C1 segment of cervical spinal cord (tissue), 14 donors: ENCODE measurements at places on chromosomes 5 and 9.

GRCh38 chr9:35748858-35749514 lies at the start of the genes GBA2 and RGP1:
Gene GBA2, minus strand, starts transcription at chr9:35749228. Its CDS starts 524 bp downstream, at chr9:35748704.
Gene RGP1, plus strand, starts transcription at chr9:35749287. Its CDS starts 469 bp downstream, at chr9:35749756.
- peak; percentile 73 for DNase-seq

DNA sequence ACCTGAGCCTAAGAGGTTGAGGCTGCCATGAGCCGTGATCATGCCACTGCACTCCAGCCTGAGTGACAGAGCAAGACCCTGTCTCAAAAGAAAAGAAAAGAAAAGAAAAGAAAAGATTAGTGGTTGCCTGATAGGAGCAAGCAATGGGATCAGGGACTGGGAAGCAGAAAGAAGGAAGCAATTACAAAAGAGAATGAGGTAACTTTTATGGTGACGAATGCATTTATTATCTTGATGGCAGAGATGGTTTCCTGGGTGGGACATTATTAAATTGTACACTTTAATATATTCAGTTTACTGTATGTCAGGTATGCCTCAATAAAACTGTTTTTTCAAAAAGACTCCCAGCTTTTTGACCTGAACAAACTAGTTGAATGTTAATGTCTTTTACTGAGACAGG lies 7.5 kb upstream of the PFDN1 start:
- no peak for DNase-seq

DNA sequence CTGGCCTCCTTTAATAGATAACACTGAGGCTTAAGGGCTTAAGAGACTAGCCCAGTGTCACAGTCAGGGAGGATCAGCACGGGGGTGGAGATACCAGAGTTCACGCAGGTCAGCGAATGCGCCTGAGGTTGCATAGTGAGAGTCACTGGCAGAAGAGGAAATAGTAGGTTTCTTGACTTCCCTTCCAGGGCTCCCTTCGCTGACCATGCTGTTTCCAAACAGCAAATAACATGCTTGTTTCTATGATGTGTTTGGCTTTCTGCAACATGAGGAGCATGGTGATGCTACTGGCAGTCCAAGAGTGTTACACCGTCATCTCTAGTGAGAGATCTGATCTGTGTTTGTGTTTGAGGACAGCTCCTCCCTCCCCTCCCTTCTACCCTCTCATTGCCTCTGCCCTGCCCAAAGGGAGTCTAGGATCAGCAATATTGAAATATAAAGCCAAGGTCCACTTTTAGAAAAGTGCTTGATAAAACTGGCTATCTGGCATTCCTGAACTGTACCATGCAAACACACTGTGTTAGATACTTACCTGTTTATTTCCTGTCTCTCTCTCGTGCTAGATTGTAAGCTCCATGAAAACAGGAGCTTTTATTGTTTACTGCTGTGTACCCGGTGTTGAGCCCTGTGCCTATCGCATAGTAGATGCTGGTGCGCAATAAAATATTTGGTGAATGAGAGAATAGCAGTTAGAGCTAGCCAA lies 12.3 kb downstream of the TLE4 start:
- DNase-seq: no peak

DNA sequence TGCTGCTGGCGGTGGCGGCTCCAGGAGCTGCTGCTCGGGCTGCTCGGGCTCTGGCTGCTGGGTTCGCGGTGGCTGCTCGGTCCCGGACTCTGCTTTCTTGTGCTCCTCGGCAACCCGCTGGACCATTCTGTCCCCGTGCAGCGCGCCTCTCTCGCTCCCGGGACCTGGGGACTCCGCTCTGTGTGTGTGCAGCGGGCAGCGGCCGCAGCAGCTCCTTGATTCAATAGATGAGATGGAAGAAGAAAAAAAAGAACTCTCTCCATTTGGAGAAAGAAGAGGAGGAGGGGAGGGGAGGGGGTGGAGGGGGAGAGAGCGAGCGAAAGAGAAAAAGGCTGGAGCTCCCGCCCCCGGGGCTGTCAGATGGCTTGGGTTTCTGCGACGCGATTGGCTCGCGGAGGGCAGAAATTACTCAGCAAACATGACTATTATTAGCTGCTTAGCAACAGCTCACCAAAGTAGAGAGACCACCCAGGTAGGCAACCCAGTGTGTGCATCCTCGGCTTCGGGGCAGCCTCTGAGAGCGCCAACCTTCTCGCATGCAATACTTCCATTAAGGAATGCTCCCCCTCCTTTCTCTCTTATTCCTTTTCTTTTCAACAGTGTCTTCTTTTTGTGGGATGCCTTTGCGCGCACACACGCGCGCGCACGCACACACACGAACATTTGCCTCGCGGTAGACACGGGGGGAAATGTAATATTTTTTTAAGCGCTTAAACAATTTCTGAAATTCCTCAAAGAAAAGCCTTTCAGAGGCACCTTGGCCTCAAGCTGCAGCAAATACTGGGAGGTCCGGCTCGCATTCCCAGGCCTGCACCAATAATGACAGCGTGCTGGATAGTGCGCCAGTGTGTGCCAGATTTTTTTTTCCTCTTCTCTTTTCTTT lies 7.6 kb downstream of the PTCH1 start:
- DNase-seq: peak; percentile 86

GRCh38 chr5:54825005-54825404 lies 160.4 kb downstream of the ESM1 start:
- DNase-seq: no peak

DNA sequence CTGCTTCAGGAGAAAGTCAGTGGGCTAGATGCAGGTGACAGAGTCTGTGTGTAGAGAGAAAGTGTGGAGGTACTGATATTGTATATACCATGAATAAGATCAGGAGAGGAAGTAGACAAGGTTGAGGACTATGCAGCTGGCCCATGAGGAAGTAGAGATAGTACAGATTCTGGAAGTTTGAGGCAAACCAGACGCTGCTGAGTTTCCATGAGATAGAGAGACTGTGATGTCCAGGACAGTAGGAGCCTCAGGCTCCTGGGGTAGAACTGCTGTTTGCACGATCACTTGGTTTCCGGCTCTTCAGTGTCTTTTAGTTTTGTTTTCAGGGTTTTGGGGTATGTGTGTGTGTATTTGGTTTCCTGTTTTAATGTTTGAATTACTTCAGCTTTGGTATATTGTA lies 13.6 kb downstream of the OTULINL start:
- DNase-seq: no peak

GRCh38 chr9:13111778-13112177 lies 167.7 kb downstream of the MPDZ start:
- no peak for DNase-seq

- DNase-seq: no peak
Observed at GRCh38 chr9:107480386-107480789, 9.2 kb downstream of the KLF4 start.

DNA sequence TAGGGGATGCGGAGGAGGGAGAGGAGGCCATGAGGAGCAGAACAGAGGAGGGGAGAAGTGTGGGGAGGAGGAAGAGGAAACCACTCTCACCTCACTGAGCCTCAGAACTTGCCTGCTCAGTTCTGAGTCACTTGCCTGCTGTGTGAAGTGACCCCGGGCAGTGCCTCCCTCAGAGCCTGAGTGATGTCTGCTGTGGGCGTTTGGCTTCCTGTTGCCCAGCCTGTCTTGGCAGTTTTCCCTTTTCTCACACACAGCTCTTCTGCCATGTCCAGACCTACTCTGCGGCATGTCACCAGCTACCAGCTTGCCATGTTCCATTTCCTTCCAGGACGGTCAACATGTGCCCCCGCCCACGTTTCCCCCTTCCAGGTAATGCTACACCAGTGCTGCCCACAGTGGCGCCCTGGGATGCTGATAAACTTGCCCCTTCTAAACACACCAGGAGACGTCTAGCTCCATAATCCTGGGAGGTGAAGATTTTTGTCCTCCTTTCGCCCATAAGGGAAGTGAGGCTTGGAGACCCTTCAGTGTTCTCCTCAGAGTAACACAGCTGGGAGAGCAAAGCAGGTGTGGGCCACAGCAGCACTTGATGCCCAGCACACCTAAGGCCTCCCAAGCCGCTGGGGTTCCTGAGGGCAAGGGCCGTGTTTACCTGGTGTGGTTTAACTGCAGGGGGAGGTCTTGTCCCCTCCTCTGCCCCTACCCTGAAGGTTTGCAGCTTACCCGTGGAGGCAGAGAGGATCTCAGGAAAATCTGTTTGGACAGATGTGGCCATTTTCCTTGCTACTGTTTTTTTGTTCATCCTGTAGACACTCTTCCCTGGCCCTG lies 63.8 kb upstream of the RNF130 start:
- DNase-seq: peak; percentile 75

GRCh38 chr5:173726846-173727557 lies 110.6 kb upstream of the BOD1 start:
- DNase-seq: no peak

DNA sequence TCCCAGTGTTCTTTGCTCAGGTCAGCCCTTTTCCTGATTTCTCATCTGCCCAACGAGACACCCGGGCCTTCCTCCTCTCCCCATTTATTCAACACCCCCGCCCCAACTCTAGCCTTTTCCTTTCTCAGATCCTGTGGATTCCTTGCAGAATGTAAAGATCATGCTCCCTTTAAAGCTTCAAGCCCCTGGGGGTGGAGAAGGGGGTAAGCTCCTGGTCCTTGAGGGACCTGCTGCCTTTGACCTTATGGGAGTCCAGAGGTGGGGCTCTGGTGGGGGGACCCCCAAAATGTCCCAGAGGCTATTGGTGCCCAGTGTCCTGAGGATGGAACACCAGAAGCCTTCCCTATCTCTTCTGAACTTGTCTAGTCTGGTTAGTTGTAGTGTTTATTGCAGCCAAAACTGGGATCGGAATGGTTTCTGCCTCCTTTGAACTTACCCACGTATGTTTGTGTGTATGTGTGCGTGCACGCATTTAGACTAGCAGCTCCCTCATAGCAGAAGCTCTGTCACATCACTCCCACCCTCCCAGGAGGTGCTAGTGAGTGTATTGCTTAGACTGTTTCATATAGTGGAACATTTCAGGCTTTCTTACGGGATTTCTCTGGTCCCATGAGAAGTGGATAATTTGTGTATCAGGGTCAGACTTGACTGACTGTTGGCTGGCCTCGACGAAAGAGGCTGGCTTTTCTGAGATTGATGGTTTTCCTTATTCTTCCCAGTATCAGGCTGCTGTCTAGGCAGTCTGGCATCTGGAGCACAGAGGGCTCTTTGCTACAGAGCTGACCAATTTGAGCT lies 1.1 kb downstream of the GALNT10 start:
- no peak for DNase-seq

GRCh38 chr9:20480249-20480648 lies 142.1 kb downstream of the MLLT3 start:
- no peak for DNase-seq

- DNase-seq: no peak
Observed at GRCh38 chr9:21160178-21160577, 6.3 kb downstream of the IFNA21 start.

DNA sequence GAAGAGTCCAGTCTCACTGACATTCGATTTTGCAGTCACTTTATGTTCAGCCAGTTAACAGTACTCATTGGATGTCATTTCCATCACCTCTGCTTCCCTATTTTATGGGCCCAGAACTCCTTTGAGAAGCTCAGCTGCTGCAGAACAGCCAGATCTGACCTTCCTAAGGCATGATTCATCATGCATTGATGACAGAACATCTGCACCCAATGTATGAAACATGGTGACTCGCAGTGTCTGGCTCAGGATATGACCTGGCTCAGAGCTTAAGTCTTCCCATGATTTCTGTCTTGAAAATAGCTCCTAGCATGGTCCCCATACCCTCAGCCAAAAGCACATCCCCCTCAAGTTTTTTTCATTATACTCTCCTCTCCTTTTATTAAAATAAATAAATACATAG lies 92.6 kb upstream of the TRIM32 start:
- no peak for DNase-seq

DNA sequence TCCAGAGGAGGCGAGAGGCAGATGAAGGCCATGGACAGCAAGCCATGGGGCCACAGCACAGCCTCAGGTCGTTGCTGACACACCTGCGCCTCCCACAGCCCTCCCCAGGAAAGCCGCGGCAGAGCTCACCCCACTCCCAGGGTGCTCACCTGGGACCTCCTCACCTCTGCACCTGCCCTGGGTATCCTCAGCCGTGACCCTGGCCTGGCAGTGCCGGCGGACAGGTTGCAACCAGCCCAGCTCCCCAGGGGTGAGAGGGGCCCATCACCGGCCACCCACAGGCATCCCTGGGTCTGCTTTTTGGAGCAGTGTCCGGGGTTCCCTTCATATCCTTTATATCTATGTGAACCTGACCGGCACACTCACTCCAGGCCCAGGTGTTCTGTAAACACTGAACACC lies 30.4 kb upstream of the FCN1 start:
- DNase-seq: no peak

GRCh38 chr5:17403695-17404490 lies 94.1 kb upstream of the TAF11L2 start:
- no peak for DNase-seq

DNA sequence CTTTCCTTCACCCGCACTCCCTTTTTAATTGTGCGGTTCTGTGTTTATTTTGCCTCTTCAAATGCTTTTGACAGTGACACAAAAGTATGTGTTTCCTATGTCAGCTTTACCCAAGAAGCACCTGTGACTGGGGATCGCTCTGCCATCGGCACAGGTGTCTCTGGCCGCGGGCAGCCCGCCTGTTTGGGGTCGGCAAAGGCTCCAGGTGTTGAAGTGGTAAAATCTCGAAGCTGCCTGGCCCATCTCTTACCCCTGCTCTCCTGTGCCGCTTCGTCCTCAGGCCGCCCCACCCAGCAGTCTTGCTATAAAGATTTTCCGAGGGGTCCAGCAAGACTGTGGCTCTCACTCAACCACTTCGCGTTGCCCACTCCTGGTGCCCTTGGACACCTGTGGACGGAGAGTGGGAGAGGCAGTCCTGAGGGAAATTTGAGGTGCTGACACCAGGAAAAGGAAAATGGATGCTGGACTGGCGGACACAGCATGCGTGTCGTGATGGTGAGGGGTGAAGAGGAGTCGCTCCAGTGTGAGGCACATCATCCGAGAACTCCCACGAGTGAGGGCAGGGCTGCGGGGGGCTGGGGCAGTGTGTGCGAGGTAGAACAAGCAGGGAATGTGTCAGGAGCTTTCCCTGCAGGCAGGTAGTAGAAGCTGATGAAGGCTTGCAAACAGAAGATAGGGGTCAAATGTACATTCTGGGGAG lies 29.1 kb upstream of the CEP72 start:
- DNase-seq: no peak

GRCh38 chr5:140575309-140575708 lies 10.7 kb downstream of the SLC35A4 start:
- no peak for DNase-seq

DNA sequence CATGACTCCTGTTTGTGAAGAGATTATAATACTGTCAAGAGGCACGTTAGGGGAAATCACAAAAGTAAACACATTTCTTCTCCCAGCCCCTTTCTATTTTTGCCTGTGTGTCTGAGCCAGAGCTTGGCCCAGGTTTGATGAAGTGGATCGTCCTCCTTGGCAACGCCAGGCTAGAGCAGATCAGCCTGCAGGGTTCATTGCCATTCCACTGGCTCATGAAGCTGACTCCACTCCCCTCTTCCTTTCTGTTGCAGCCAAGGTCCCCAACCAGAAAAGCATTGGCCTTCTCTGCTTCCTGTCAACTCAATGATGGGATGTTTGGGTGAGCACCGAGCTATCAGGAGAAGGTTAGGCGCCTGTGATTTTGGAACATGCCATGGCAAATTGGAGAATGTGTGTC lies 3.3 kb downstream of the ADRB2 start:
- no peak for DNase-seq

DNA sequence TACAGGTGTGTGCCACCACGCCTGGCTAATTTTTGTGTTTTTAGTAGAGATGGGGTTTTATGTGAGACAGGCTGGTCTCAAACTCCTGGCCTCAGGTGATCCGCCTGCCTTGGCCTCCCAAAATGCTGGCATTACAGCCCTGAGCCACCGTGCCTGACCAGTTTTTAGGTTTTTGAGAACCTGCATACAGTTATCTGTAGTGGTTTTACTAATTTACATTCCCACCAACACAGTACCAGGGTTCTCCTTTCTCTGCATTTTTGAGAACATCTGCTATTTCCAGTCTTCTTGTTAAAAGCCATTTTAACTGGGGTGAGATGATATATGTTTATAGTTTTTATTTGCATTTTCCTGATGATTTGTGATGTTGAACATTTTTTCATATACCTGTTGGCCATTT lies 12.8 kb downstream of the DMXL1 start:
- DNase-seq: no peak
